ENCODE measurements at places on chromosomes 11 and 22.

GRCh38 chr11:117334896-117335295, 7.2 kb downstream of the CEP164 start:
- DNase-seq, result no peak

DNA sequence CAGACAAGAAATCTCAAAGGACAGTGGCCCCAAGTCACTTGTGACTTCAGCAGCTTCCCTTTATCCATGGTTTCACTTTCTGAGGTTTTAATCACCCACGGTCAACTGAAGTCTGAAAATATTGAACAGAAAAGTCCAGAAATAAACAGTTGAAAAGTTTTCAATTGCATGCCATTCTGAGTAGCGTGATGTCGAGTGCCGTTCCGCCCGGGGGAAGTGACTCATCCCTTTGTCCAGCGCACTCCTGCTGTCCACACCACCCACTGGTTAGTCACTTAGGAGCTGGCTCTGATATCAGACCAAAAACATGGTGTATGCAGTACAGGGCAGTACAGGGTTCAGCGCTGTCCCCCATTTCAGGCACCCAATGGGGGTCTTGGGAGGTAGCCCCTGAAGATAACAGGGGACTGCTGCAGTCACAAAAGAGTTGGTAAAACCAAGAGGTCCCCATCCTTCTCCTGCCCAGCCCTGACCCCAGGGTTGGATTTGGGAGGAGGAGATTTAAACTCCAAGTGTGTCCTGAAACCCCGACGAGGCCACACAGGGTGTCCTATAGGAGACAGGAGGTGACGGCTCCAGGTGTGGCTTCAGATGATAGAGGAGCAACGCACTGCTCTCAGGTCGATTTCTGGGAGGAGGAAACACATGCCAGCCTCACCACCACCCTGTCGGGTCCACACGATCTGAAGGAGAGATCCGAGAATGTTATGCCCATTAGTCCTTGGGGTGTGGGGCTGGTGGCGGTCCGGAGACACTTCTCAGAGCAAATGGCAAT, 390.1 kb downstream of the CTTN start:
- DNase-seq, result peak; percentile 89

- DNase-seq, result no peak
Measured at GRCh38 chr11:27228232-27228905, 134.6 kb downstream of the CCDC34 start.

GRCh38 chr11:118914987-118915386, 10.7 kb downstream of the BCL9L start:
- DNase-seq, result no peak

DNA sequence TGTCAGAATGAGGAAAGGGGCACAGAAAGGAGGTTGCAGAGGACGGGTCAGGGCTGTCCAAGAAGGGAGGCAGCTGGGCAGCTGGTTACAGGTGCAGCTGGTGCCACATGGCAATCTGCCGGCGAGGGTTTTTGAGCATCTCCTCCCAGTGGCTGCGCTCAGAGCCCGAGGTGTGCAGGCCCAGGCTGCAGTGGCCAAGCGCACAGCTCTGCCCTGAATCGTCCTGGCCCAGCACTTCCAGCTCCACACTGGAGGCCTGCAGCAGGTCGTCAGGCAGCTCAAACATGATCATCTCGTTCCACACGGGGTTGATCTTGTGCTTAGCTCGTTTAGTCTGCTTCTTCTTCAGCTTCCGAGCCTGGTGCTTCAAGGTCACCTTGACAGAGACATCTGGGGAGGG, 42.2 kb downstream of the SYT13 start:
- DNase-seq, result no peak

GRCh38 chr22:43270314-43270908, 72.8 kb downstream of the SCUBE1 start:
- DNase-seq, result peak; percentile 43

DNA sequence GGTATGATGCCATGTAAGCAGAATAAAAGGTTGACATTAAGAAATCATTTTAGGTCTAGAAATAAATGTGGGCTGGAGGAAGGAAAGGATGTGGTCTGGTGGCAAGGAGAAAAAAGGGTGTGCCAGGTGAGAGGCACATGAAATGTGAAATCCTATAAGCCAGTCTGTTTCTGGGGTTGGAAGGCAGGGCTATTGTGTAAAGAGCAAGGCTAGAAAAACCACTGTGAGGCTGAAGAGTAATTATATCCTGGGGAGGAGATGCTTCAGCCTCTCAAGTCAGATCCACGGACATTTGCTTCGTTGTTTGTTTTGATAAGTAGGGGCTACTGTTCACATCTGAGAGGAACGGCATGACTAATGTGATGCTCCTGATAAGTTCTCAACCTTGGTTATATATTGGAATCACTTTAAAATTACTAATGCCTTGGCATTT, 77.5 kb upstream of the CTSC start:
- DNase-seq, result peak; percentile 35

GRCh38 chr11:11167806-11168205, 185.2 kb downstream of the CSNK2A3 start:
- DNase-seq, result no peak

DNA sequence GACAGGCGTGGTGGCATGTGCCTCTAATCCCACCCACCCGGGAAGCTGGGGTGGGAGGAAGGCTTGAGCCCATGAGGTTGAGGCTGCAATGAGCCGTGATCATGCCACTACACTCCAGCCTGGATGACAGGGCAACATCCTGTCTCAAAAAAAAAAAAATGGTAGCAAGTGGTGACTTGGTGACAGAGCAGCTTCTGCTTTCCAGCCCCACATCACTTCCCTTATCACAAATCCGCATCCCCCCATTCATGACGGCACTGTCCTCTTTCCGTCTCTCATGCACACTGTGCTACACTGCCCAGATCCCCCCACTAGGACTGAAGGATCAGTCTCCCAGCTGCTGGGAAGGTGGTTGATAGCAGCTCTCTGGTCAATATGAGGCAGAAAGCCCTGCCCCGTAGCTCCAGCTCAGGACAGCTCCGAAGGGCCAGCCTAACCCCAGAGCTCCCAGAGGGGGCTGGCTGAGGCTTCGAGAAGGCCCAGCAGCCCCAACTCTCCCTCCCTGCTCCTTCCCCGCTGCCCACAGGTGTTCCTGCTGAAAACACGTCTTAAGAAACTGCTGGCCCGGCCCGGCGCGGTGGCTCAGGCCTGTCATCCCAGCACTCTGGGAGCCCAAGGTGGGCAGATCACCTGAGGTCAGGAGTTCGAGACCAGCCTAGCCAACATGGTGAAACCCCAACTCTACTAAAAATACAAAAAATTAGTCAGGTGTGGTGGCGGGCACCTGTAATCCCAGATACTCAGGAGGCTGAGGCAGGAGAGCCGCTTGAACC, 15.9 kb downstream of the PGA5 start:
- no peak for DNase-seq

DNA sequence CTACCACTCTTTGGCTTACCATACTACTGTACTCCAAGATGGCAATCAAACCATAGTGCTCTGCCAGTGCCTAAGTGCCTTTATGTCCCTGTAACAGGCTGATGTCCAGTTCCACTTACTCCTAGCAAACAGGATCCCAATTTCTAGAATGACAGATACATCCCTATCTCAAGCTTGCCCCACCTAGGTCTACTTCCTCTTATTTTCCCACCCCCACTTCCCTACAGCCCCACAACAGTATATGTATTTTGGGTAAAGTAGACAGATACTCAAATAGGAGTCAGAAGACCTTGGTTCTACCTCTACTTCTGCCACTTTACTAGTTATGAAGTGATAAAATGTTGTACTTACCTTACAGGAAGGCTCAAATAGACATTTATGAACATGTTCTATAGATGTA, 24.1 kb downstream of the SIK3 start:
- DNase-seq, result no peak

Measured in dermis blood vessel endothelial cell (primary cell).